ENCODE measurements at places on chromosomes 2 and 18.

DNA sequence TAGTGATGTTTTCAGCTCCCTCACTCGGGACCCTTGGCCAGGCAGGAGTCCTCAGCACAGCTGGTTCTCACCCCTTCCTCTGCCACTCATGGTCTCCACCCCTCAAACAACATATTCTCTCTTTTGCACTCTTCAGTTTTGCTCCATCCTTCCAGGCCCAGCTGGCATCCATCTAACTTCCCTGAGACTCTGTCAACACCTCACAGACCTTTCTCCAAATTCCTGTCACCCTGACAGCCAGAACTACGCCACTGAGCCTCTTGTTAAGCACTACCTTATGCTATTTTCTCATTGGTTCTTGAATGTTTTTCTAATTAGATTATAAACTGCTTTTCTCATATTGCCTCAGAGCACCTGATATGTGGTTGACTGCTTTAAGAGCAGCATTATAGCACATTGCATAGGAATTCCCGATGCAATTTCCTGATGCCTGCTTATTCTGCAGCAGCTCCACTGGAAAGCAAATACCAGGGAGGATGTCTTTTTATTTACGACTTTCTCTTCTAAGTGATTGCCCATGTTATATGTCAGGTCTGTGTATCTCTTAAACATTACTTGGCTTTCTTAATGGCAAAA lies 12.4 kb upstream of the INO80C start:
- DNase-seq: no peak

DNA sequence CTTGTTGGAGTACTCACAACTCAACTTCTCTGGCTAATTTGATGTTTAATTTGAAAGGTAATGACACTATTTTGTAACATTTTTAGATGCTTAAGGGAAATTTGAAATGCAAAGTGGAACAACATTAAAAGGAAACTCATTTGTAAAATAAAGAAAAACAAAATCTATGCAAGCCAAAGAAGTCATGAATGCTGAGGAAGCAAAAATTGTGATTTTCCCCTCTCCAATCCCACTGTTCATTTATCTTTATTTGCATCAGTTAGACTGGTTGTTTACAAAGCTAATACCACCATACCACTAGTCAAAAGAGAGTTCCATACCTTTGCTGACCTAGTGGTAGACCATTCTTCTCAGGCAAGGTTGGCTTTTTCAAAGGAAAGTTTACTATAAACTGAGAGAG lies 2.2 kb upstream of the B4GALT6 start:
- no peak for DNase-seq

DNA sequence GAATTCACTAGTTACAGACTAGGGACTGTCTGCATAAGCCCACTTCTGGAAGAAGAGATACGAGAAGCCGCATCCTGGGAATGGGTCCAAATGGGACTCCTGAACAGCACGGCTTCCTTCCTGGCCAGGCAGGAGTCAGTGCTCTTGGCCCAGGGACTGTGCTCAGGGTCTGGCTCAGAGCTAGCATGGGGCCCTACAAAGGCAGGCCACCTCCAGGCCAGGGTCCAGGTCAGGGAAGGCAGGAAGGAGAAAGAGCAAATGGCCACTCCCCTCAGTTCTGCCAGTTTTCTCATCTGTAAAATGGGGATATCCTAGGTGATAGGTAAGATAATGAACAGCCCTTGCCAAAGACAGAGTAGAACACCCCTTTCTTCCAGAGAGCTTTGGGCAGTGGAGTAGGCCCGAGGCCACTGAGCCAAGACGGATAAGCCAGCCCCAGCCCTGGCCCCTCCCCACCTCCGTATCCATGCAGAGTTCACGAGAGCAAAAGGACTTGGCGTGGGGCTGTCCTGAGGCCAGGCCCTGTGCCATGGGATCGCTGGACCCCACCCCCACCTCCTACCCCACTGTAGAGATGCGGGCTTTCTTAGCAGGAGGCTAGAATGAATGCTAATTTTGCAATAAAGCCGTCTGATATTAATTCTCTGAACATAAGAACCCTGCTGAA lies 190.1 kb downstream of the MGAT5 start:
- no peak for DNase-seq

DNA sequence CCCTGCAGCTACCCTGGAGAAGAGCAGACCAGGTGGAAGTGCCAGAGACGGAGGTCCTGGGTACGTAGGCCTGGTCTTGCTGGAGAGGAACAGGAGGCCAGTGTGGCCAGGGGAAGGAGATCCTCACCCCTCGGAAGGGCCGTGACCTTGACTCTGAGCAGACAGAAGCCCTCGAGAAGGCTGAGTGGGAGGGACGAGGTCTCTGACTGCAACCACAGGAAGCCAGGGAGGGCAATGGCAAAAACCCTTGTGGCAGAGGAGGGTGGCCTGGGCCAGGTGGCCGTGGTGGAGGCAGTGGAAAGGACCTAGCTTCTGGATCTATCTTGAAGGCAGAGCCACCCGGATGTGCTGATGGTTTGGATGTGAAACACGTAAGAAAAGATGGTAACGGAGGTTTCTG lies 28.1 kb downstream of the THAP4 start:
- DNase-seq: no peak

DNA sequence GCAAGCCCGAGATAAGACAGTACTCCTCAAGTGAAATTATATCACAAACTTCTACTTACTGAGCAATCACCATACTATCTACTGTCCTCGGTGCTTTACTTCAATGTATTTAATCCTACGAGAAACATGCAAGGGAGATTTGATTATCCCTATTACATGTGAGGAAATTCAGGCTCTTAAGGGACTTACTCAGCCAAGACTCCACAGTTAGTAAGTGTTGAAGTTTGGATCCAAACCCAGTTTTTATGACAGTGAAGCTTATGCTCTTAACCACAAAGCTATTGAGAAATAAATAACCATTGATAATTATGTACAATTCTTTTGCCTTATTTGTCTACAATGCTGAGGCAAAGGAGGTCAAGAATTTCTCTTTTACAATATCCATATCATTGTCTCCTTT lies 672.9 kb upstream of the ACVR2A start:
- no peak for DNase-seq

- no peak for DNase-seq
Observed at GRCh38 chr2:191516260-191516659, 161.7 kb upstream of the NABP1 start.

DNA sequence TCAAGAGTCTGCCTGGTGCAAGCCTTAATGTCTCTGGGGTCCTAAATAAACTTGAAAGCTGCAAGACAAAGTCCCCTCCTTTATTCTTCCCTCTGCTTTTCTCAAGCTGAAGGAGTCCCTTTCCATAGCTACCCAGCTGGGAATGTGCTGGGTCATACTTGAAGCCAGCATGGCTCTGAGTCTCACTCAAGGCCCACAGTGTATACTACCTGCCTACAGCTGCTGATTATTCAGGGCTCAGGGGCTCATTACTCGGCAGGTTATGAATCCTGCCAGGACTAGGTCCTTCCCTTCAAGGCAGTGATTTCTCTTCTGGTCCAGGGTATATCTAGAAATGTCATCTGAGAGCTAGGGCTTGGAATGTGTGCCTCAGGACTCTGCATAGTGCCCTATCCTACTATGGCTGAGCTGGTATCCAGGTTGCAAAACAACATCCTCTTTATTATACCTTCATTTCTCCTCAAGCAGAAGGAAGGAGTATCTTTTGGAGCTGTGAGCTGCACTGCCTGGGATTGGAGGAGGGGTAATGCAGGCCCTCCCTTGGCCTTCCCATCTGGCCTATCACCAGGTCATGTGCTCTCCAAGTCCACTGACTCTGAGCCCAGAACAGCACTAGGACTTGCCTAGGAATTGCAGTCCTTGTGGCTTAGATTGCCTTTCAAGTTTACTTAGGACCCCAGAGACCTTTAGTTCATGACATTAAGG lies 22.3 kb downstream of the IL1RN start:
- DNase-seq: no peak

- DNase-seq: no peak
Observed at GRCh38 chr2:138476940-138477339, 24.6 kb upstream of the SPOPL start.

DNA sequence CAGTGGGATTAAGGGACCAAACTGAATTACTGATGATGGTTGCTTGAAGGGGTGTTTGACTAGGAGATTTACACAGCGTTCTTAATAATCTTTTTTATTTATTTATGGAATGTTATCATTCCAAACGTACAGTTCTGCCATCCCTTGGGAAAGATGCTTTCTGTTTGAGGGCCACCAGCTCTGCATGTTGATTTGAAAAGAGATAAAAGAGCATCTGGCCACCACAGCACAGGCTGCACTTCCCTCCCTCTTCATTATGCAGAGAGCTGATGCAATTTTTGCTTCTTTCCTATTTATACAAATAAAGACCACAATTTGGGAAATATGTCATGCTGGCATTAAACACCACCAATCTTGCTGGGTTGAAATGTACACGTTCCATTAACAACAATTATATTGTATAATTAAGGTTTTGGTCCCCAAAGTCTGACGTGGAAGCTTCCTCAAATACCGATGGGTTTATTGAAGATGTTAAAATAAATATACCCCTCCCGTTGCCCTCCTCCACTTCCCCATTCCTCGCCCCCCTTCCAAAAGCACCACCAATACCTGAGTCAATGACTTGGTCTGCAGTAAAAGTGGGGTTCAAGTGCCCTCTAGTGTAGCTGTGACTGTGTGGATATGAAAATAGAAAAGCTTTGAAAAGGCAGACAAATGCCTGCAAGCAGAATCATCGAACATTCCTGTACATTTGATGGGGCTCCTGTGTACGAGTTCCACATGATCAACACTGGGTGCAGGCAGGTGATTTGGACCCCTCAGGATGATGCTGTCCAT lies 211.9 kb downstream of the HRH4 start:
- no peak for DNase-seq

DNA sequence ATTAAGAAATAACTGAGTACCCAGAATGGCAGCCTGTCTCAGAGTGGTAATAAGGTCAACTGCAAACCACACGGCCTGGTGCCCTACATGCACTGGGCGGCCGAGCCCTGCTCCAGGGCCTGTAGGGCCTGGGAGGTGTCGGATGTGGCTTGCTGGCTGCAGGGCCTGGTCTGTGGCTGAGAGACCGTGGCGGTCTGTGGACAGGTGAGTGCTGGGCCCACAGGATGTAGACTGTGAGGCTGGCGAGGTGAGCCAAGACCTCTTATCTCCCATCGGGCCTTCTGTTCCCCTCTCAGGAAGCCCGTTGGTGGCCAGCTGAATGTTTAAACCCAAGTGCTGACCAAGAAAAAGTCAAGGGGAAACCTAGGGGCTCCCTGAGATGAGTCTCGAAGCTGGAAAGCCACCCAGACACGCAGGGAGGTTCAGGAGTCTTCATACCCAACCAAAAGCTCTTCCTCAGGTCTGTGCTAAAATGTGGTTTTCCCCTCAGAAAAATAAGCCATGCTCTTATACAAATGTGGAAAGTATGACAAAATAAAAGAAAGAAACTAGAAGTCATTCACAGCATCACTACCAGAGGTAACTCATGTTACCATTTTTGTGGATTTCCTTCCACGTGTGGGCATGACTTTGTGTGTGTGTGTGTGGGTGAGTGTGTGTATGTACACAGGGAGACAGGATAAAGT lies 47.7 kb upstream of the CTDP1 start:
- DNase-seq: no peak

DNA sequence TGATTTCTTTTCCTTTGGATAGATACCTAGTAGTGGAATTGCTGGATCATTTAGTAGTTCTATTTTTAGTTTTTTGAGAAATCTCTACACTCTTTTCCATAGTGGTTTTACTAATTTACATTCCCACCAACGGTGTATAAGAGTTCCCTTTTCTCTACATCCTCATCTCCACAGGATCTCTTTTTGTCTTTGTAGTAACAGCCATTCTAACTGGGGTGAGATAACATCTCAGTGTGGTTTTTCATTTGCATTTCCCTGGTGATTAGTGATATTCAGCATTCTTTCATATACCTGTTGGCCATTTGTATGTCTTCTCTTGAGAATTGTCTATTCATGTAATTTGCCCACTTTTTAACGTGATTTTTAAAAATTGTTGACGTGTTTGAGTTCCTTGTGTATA lies 13.8 kb downstream of the RFTN2 start:
- no peak for DNase-seq

DNA sequence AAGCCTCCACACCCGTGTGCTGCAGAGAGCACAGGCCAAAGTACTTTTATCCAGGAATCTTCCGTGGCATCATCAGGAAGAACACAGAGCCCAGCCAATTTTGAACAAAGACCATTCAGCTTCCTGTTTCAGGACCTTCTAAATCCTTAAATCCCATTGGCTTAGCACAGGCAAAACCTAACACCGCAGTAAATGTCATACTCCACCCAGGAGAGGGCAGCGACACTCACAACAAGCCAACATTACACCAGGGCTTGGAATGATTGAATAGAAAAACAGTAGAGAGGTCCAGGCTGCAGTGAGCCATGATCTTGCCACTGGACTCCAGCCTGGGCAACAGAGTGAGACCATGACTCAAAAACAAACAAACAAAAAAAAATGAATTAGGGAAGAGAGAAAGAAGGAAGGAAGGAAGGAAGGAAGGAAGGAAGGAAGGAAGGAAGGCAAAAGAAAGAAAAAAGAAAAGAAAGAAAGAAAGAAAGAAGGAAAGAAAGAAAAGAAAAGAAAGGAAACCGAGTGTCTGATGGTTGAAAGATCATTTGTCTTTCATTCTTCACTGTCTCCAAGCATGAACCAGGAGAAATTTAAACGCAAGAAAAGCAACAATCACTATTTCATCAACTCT lies 144.6 kb upstream of the SATB2 start:
- DNase-seq: no peak

DNA sequence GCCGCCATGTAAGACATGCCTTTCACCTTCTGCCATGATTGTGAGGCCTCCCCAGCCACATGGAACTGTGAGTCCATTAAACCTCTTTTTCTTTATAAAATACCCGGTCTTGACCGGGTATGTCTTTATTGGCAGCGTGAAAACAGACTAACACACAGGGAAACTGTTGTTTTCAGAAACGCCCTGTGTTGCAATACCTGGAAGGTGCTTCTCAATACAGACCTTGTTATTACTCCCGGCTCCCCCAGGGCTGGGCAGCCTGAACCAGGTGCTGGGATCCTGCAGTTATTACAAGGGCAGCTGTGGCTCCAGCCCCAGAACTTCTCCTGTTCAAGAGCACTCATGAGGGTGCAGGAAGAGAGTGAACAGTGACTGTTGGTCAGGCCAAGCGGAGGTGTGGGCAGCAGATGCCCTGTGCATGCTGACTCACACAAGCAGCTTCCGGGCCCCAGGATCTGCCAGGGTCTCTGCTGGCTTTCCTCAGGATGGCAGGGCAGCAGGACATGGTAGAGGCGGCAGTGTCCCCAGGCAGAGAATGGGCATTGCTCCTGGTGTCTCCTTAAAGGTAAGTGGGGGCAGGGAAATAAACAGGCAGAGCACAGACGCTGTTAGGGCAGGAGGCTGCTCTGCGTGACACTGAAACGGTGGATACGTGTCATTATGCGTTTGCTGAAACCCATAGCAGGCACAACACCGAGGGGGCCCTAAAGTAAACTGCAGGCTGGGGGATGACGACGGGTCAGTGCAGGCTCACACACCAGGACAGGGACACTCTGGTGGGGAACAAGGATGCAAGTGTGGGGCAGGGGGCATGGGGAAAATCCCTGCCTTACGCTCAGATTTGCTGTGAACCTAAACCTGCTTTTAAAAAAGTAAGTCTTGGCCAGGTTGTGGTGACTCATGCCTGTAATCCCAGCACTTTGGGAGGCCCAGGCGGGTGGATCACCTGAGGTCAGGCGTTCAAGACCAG lies 89.1 kb downstream of the NDUFA10 start:
- DNase-seq: no peak
